ENCODE measurements at places on chromosomes 4 and X. TPM values are rescaled to one million over a fixed set of nuclear protein-coding genes. Genes with fewer than 3 reads are reported as not detected.

STK32B gene
- total RNA-seq = 53.6 TPM

LRIT3 gene
- total RNA-seq = 0.25 TPM

PAGE4 gene
- total RNA-seq = not detected

NSDHL gene
- 14.5 TPM for total RNA-seq

LIMCH1 gene
- 117 TPM for total RNA-seq

XAGE1A gene
- not detected for total RNA-seq

USP17L22 gene
- total RNA-seq = not detected

TEX13C gene
- total RNA-seq = not detected

GIMD1 gene
- not detected for total RNA-seq

LINC00632 gene
- 39.8 TPM for total RNA-seq

ARHGAP36 gene
- under 0.01 TPM for total RNA-seq

ARHGAP24 gene
- 1.5 TPM for total RNA-seq

LUZP4 gene
- total RNA-seq = not detected

ATP5ME gene
- 87.8 TPM for total RNA-seq

PGAM4 gene
- total RNA-seq = not detected

MGAT4D gene
- not detected for total RNA-seq

APEX2 gene
- 1.7 TPM for total RNA-seq

SLC4A4 gene
- total RNA-seq = 17.7 TPM

MAGEA1 gene
- not detected for total RNA-seq

PNMA5 gene
- total RNA-seq = 3.0 TPM

RAB40A gene
- total RNA-seq = 1.2 TPM

MAGEA6 gene
- total RNA-seq = not detected

HAND2 gene
- not detected for total RNA-seq

YY2 gene
- 0.98 TPM for total RNA-seq

BCLAF3 gene
- total RNA-seq = 39.1 TPM

C4orf51 gene
- total RNA-seq = not detected

FGF5 gene
- 1.2 TPM for total RNA-seq

SMIM10L2A gene
- total RNA-seq = 9.1 TPM

MSX1 gene
- 2.2 TPM for total RNA-seq

SH3BP2 gene
- total RNA-seq = 22.6 TPM

NEUROG2 gene
- total RNA-seq = 25.1 TPM

TKTL2 gene
- total RNA-seq = 0.49 TPM

HDX gene
- 12.3 TPM for total RNA-seq

BTK gene
- 0.49 TPM for total RNA-seq

WAS gene
- 0.74 TPM for total RNA-seq

G3BP2 gene
- total RNA-seq = 277 TPM

PITX2 gene
- total RNA-seq = not detected

GPRASP1 gene
- 30.0 TPM for total RNA-seq

FGFR3 gene
- total RNA-seq = 6.1 TPM

HHIP gene
- 2.0 TPM for total RNA-seq

ARR3 gene
- total RNA-seq = not detected

LARP7 gene
- total RNA-seq = 21.9 TPM

AKAP14 gene
- total RNA-seq = not detected

TMSB15A gene
- total RNA-seq = 155 TPM

ETDA gene
- total RNA-seq = not detected

STS gene
- total RNA-seq = 8.4 TPM

PPP2R2C gene
- total RNA-seq = 59.5 TPM

GPC4 gene
- total RNA-seq = 4.7 TPM

STOX2 gene
- total RNA-seq = 34.7 TPM

RIPPLY1 gene
- total RNA-seq = 0.25 TPM

KCND1 gene
- total RNA-seq = 0.49 TPM

ZNF711 gene
- total RNA-seq = 103 TPM
